ENCODE measurements at places on chromosomes 3 and 15. TPM values are rescaled to one million over a fixed set of nuclear protein-coding genes. Genes with fewer than 3 reads are reported as not detected.

Gene TRH
- total RNA-seq, result not detected

Gene NPHP3
- total RNA-seq, result 15.3 TPM

Gene CYP8B1
- total RNA-seq, result not detected

Gene SLC22A14
- not detected for total RNA-seq

Gene CLRN1
- not detected for total RNA-seq

Gene SPATA12
- not detected for total RNA-seq

Gene ALDH1A3
- 19.7 TPM for total RNA-seq

Gene CGGBP1
- 40.8 TPM for total RNA-seq

Gene GOLGA6A
- total RNA-seq, result not detected

Gene ARRDC4
- 17.2 TPM for total RNA-seq

Gene KCNAB1
- total RNA-seq, result 3.2 TPM

Gene BRPF1
- total RNA-seq, result 15.3 TPM

Gene ADAMTSL3
- 12.2 TPM for total RNA-seq

Gene LSAMP
- 2.1 TPM for total RNA-seq

Gene CNTN4
- 5.7 TPM for total RNA-seq

Gene DPPA2
- total RNA-seq, result not detected

Gene GOLGA8J
- not detected for total RNA-seq

Gene GCNT3
- not detected for total RNA-seq

Gene GHRL
- total RNA-seq, result not detected

Gene GNAI2
- 72.1 TPM for total RNA-seq

Gene NAALADL2
- total RNA-seq, result 3.2 TPM

Gene GOLGA6L10
- 0.35 TPM for total RNA-seq

Gene ZPLD1
- not detected for total RNA-seq

Gene CCR5
- 1.1 TPM for total RNA-seq

Gene MME
- 0.96 TPM for total RNA-seq

Gene KIF23
- total RNA-seq, result 3.6 TPM

Gene SCG3
- not detected for total RNA-seq

Gene C2CD4B
- 5.9 TPM for total RNA-seq

Gene GOLGA8G
- not detected for total RNA-seq

Gene SLC12A1
- not detected for total RNA-seq

Gene CNTN3
- 3.5 TPM for total RNA-seq

Gene SMCO1
- total RNA-seq, result 42.3 TPM

Gene LRRC31
- total RNA-seq, result not detected

Gene TMC3
- total RNA-seq, result not detected

Gene TP63
- total RNA-seq, result 0.30 TPM

Gene BTLA
- not detected for total RNA-seq

All from right atrium auricular region (tissue), 2 donors.